GM12892 (cell line): ENCODE measurements at places on chromosomes 7 and 10.

- DNase-seq, result no peak
Measured at GRCh38 chr7:37295401-37295800, 153.3 kb downstream of the ELMO1 start.

- DNase-seq, result no peak
Measured at GRCh38 chr7:69448071-69448470, 150.2 kb upstream of the AUTS2 start.

- DNase-seq, result no peak
Measured at GRCh38 chr7:14236834-14237233, 247.4 kb upstream of the ETV1 start.

DNA sequence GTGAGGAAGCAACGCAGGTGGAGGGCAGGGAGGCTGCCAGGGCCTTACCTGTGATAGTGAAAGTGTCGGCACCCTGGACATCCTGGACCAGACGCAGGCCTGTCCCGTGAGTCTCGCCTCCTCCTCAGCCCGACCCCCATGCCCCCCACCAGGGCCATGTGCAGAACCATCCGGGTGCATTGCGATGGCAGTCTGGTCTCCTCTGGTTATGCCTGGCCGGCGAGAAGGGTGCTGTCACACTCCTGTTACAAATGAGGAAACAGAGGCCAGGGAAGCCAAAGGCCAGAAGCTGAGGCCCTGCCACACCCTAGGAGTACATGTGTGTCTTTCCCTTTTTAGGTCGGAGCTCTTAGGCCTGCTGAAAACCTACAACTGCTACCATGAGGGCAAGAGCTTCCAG, 7.2 kb downstream of the DEPP1 start:
- no peak for DNase-seq

DNA sequence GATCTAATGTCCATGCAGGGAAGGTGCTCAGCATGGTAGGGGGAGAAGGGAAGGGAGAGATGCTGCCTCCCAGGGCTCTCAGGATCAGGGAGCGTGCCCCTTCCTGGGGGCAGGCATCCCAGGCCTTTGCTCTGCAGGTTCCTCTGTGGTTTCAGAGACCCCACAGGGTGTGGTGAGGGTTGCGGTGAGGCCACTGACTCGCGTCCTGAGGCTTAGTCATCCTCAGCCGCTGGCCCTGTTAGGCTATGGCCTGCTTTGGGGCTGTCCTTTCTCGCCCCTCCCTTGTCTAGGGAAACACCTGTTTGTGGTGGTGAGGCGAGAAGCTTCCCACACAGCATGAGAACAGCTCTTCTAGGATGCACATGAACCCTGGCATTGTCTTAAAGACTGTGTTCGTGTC, 558.3 kb upstream of the FOXK1 start:
- no peak for DNase-seq

DNA sequence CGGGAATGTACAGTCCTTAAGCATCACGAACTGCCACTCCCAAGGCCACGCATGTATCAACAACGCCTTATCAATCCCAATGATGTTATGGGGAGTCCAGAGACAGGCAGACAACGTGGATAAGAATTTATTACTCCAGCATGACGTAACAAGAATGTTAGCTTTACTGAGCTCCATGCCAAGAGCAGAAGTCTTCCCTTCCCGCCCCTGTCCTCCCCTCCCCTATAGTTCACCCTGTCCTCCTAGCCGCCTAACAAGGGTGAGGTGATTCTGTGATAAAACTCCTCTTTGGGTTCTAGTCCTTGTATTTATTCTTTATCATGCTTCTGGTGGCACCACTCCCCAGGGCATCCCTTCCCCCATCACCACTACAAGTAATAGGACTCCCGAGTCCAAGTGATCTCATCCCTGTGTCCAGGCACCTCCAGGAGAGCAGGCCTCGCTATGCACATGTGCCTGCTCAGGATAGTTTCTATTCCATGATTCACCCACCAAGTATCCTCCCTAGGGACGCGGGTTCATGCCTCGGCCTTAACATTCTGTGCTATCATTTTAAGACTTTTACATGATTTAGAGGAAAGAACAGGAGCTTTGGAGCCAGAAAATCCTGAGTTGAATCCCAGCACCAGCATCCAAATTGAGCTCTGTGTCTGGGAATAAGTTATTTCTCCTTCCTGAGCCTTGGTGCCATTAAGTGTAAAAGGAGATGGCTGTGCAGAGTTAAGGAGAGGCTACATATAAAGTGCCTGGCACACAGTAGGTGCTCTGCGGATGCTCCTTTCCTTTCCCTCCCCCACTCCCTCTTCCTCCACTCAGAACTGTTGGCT, 15.4 kb downstream of the GSDME start:
- DNase-seq, result no peak

GRCh38 chr10:79153745-79154144, 85.0 kb downstream of the ZMIZ1 start:
- DNase-seq, result no peak

- DNase-seq, result no peak
Measured at GRCh38 chr7:133060004-133060403, 21.9 kb downstream of the CHCHD3 start.

DNA sequence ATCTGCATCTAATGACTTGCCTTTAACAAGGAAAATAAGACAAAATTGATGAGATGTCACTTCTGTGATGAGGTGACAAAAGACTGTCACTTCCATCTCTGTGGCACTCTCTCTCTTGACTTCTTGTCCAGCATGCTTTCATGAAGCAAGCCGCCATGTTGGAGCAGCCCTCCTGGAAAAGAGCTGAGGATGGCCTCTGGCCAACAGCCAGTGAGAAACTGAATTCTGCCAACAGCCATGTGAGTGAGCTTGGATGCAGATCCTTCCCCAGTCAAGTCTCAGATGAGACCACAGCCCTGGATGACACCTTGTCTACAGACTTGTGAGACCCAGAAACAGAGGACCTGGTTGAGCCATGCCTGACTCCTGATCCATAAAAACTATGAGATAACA, 412.6 kb upstream of the SHH start:
- DNase-seq, result no peak

- DNase-seq, result no peak
Measured at GRCh38 chr7:24854866-24855265, 97.6 kb upstream of the GSDME start.

DNA sequence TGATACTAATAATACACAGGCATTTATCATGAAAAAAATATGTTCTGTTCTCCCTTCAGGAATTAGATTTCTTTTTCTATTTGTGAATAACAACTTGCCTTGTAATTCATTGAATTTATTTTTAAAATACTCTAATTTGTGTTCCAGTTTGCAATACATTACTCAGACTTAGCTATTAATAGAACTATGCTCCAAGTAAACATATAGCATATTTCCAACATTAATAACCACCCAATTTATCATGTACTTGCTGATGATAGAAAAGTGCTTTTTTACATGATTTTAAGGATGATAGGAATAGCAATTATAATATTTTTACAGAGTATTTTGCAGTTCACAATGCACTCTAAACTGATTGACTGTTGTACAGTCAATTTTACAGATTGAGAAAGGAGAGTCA, 338.8 kb upstream of the SEMA3D start:
- no peak for DNase-seq

- DNase-seq, result no peak
Measured at GRCh38 chr10:31072451-31072850, 40.8 kb upstream of the ZNF438 start.

- no peak for DNase-seq
Measured at GRCh38 chr10:18094793-18095192, 45.4 kb upstream of the CACNB2 start.

GRCh38 chr7:1954366-1955004, 278.3 kb downstream of the MAD1L1 start:
- no peak for DNase-seq

- DNase-seq, result no peak
Measured at GRCh38 chr10:8981277-8981676, 926.8 kb downstream of the GATA3 start.

DNA sequence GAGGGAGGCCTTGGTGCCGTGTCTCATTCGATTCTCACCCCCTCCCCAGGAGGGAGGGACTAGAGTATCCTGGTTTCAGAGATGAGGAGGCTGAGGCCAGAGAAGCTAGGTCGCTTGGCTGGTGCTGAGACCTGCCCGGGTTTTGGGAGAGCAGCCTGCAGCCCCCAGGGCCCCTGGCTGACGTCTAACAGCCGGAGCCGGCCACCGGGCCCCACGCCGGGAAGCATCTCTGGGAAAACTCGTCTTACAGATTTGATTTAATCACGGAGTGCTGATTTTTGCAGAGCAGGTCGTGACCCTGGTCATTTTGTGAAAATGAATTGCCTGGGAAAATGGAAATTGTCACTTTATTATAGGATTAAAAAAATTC, 97.5 kb downstream of the MICALL2 start:
- no peak for DNase-seq

DNA sequence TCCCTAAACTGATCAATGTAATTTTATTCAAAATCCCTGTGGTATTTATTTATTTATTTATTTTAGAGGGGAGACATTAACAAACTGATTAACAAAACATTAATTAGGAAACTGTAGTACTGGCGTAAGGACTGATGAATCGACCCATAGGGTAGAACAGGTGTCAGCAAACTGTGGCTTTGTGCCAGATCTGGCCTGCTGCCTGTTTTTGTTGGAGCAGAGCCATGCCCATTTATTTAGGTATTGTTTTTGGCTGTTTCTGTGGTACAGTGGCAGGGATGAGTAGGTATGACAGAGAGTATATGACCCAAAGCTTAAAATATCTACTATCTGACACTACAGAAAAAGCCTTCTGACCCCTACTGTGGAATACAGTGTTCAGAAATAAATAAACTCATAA, 332.5 kb upstream of the ETV1 start:
- DNase-seq, result no peak

- DNase-seq, result no peak
Measured at GRCh38 chr10:102491136-102491535, 11.4 kb downstream of the ACTR1A start.

- no peak for DNase-seq
Measured at GRCh38 chr7:142583446-142583845, 165.8 kb upstream of the PRSS1 start.

- DNase-seq, result no peak
Measured at GRCh38 chr7:91713669-91714068, 166.8 kb downstream of the MTERF1 start.

GRCh38 chr7:149669121-149669818, 104.1 kb downstream of the ZNF467 start:
- DNase-seq, result no peak
